ENCODE measurements at places on chromosomes 1 and 21.

- no peak for DNase-seq
Observed at GRCh38 chr1:204529371-204529895, 13.2 kb downstream of the MDM4 start.

DNA sequence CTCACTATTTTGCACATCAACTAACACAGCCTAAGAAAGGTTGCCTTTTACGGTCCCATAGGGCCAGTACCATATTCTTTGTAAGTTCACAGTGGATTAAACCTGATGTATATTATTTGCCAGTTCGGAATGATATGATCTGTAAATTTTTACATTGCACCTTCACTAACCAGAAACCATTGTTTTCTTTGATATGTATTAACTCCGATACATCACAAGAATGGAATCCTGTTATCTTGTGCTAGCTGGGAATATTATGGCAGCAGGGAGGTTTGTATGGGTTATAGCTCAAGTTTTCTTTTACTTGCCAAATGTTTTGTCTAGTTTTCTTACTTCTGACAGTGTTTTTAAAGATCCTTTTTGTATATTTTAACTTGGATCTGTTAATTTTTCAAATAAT is 51.4 kb upstream of the S1PR1 start:
- no peak for DNase-seq

DNA sequence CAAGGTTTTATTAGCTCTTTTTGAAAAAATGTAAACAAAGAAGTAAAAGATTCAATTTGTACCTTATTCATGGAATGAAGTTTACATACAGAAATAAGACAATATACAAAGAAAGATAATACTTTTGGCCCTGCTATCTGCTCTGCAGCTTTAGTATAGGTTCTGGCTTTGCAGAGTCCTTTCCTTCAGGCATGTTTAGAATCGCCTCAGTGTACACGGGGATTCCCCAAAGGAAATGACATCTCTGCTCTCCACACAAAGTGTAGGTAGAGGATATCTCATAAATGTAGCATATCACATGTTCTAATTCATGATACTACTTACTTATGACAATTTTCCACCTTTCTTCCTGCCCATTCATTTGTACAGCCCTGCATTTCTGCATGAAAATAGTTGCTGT is 222.6 kb upstream of the DPYD start:
- no peak for DNase-seq

DNA sequence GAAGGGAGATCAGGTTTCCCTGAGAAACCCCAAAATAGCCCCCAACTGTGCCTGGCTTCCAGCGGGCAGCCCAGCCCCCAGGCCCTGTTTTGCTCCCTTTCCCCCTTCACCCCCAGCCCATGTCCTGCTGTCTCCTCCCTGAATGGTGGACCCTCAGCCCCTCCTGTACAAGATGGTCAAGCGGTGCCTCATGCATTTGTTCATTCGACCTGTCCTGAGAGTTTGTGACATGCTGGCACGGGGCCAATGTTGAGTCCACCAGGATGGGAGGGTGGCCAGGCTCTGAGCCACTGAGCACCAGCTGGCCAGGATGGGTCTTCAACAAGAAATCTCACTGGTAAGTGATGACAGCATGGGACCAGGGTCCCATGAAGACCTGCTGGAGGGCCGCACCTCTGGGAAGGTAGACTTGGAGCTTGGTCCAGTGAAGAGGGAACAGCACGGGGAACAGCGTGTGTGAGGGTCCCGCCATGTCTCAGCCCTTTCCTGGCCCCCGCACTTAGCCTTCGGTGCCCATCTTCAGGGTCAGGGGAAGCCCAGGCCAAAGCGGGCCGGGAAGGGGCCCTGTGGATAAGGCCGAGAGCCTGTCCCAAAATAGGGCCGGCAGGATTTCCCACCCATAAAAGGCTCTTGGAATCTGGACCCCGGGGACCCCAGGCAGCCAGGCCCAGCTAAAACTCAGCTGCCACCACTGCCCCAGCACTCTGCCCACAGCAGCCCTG is at the start of gene CALML6:
CALML6 (plus strand) TSS at position 290 of the 722 bp plus-strand sequence; CDS start at position 311, 21 bp downstream.
- DNase-seq, result no peak

DNA sequence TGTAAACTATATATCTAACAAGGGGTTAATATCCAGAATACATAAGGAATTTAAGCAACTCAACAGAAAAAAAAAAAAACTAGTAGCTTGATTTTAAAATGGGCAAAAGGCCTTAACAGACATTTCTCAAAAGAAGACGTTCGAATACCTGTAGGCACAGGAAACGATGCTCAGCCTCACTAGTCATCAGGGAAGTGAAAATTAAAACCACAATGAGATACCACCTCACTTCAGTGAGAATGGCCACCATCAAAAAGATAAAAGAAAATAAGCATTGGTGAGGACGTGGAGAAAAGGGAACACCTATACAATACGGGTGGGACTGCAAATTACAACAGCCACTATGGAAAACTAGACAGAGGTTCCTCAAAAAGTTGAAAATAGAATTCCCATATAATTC is 37.3 kb downstream of the NPHP4 start:
- no peak for DNase-seq

DNA sequence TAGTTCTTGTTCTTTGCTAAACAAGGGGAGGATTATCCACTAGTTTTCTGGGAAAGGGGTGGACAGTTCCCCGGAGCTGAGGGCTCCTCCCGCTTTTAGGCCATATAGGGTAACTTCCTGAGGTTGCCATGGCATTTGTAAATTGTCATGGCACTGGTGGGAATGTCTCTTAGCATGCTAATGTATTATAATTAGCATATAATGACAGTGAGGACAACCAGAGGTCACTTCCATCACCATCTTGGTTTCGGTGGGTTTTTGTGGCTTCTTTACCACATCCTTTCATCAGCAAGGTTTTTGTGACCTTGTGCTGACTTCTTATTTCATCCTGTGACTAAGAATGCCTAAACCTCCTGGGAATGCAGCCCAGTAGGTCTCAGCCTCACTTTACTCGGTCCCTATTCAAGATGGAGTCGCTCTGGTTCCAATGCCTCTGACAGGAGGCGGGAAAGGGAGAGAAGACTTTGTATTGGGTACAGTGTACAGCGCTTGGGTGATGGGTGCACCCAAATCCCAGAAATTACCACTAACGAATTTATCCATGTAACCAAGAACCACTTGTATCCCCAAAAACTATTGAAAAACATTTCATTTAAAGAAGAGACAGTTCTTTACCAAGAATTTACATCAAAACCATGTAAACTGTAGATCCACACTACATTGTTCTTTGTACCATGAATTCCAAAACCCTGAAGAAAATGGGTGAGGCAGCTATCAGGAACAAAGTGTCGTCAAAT is 8.7 kb upstream of the SLC2A5 start:
- no peak for DNase-seq

DNA sequence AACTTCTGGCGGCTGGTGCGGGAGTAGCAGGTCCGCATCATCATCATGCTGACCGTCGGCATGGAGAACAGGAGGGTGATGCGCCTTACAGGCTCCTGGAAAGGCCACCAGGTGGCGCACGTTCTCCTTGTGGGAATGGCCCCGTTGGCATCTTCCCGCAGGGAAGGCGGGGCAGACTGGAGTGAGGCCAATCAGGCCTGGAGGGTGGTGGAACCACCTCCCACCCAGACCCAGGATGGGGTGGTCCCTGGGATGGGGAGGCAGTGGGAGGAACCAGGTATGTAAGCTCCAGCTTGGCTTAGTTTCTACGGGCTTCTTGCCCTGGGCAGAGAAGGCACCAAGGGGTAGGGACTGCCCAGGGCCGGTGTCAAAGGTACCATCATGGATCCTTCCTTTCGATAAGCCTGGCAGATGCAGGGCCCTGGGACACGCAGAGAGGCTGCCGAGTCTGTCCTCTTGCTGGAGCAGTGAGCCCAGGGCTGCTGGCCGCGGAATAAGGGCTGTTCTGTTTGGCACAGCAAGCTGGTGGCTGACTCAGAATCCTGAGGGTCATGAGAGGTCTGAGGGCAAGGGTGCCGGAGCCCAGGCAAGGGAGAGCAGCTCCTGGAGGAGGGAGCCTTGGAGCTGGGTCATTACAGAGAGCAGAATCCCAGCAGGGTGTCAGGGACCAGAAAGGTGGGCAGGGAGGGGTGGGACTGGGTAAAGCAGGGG is 8.7 kb upstream of the LGR6 start:
- peak; percentile 74 for DNase-seq

DNA sequence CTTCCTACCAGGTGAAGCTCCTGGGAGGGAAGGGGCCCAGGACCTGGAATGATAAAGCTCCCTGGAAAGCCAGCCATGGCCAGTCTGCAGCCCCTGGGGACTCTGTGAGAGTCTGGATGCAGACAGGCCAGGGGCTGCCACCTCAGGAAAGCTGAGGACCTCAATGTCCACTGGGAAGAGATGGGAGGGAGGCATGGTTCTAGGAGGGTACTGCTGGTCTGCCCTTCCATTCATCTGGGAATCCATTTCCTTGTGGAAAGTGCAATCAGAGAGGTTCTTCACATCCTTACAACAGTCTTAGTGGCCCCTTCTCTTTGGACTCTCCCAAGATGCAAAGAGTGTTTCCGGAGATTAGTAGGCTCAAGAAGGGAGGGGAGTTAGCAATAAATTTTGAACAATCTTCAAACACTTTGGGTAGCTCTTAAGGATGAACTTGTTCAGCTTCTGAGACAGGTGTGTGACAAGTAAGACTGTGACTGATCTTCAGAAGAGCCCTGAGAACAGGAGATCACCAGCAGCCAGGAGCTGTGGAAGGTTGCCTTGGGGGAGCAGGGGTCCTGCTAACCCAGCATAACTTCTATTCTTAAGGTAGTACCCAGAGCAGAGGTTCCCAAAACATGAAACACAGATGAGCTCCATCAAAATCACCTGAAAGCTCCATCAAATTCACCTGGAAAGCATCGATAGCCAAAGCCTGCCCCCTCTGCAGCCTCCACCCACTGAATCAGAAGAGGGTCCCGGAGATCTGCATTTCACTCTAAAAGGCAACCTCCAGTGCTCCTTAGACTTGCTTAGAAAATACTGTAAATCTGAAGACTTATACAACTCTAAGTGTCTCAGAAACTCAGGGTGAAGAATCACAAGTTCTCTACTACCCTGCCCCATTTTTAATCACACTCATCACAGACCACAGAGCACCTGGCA is 616 bp upstream of the LAX1 start:
- DNase-seq, result no peak

DNA sequence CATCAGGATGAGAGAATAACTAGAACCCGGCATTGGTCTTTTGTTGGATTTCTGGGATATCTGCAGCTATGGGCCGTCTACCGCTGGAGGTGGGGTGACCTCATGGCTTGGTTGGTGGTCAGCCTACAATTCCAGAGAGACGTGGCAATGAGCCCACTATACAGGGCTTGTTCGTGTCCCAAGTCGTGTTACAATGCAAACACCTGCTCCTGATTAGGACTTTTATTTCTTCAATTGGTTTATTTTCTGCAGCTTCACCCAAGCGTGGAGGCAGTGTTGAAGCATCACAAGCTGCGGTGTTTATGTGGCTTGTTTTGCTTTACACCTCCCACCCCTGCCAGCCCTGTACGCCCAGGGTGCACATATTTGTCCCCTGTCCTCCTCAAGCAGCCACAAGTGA is 211.7 kb upstream of the TMEM51 start:
- DNase-seq, result no peak

All from hindlimb muscle (tissue), 1 donor.